ENCODE measurements at places on chromosomes 16 and 17.

DNA sequence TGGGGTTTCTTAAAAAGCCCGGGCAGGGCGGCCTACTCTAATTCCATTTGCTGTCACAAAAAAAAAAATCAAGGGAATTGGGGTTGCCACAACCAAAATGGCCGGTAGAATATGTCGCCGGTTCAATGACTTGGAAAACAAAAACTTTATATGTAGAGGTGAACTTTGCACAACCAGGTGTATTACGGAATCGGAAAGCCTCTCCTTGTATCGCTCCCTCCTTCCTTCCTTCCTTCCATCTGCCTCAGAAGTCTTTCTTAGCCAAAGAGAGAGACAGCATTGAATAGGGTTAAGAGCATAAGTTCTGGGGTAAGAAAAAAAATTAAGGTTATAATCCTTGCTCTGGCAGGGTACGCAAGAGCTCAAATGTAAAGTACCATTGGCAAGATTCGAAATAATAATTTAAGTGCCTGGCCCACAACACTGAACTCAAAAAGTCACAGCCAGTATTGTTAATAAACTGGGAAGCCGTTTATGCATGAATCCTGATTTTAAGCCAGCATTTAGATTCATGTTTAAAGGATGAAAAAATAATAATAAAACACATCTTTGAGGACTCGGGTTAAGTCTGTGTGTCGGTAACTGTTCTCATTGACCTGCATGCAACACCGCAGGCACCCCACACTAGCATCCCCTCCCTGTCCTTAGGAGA is 522 bp upstream of the GLG1 start:
- DNase-seq, result no peak

GRCh38 chr16:79756571-79756970 is 156.0 kb upstream of the MAF start:
- DNase-seq, result no peak

DNA sequence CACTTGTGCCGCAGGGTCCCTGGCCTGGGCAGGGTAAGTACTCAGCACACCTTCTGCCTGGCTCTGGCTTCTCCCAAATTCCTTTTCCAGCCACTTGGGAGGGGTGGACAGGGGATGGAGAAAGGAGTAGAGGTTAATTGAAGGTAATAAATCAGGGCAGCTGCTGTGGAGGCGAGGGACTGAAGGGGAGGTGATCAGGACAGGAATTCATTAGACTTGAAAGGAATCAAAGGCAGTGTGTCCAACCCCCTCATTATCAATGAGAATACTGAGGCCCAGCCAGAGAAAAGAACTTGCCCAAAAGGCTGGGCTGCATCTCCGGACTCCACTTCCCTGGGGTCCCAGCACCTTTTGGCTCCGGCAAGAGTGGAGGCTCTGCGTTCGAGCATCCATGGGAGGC is 2.4 kb downstream of the SOST start:
- DNase-seq, result no peak

GRCh38 chr16:55426865-55427484 is 52.0 kb upstream of the MMP2 start:
- no peak for DNase-seq

DNA sequence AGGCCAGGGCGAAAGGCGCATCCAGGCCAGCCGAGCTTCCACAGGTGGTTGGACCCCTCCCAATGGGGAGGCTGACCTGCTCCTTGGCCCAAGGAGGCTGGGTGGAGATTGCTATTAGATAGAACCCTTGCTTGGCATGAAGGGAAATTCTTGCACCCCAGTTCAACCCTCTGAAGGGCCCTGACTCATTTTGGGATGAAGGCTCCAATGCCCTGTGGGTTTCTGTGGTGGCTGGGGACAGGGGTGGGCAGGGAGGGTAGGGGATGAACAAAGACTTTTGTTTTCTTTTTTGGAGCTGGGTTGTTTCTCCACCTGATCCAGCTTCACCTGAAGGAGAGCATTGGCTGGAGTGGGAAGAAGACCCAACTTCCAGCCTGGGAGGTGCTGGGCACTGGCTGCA is 16.7 kb upstream of the TBX21 start:
- no peak for DNase-seq

- no peak for DNase-seq
Observed at GRCh38 chr17:804541-805435, 22.6 kb downstream of the MRM3 start.
